Heart right ventricle (tissue), 16 donors: ENCODE measurements at places on chromosomes 1 and 21.

DNA sequence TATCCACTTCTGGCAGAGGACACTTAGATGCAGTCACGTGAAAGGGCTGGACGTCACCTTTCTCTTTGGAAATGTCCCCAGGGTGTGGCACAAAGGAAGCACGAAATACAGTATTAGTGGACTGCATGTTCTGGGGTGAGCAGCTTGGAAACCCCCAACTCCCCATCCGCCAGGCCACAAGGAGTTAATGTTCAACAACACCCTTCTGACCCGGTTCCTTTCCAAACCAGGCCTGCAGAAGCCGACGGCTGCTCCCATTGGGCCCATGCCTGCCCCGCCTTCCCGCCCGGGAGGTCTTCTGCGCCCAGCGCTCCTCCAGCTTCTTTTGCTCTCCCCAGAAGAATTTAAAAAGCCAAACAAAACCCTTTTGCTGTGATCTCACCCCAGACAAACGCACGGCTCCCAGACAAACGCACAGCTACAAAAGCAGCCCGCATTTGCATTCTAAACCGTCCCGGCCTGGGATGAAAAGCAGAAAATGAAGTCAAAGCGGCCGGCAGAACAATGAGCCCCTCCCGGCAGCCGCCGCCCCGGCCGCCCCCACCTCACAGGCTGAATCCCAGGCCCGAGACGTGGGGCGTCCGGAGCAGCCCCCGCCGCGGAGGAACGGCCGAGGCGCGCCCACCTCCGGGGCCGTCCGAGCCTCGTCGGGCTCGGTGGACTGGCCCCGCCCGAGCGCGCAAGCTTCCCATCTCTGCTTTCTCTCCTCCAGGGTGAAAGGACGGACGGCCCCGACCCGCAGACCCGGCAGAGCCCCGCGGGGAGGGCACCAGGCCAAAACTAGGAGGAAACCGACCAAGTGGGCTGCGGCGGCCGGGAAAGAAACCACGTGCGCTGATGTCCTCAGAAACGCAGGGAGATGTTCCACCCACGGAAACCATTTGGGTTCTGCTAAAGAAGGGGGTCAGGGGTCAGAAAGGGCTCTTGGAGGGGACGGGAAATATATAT, 101.9 kb downstream of the PLPP3 start:
- peak; percentile 73 for DNase-seq

DNA sequence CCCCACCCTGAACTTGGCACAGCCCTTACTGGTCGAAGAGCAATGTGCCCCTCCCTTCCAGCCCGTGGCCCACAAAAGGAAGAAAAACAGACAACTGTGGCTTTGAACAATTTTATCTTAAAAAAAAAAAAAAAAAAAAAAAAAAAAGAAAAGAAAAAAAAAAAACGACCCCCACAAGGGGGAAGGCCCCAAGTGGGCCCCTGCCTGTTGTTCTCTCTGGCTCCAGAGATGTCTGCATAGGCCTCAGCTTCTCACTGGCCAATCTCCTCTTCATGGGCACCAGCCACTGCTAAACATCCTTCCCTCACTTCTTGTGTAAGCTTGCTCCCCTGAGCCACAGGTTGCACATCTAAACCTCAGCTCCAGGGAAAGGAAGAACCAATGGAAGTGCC, 386 bp upstream of the TSTD1 start:
- no peak for DNase-seq

DNA sequence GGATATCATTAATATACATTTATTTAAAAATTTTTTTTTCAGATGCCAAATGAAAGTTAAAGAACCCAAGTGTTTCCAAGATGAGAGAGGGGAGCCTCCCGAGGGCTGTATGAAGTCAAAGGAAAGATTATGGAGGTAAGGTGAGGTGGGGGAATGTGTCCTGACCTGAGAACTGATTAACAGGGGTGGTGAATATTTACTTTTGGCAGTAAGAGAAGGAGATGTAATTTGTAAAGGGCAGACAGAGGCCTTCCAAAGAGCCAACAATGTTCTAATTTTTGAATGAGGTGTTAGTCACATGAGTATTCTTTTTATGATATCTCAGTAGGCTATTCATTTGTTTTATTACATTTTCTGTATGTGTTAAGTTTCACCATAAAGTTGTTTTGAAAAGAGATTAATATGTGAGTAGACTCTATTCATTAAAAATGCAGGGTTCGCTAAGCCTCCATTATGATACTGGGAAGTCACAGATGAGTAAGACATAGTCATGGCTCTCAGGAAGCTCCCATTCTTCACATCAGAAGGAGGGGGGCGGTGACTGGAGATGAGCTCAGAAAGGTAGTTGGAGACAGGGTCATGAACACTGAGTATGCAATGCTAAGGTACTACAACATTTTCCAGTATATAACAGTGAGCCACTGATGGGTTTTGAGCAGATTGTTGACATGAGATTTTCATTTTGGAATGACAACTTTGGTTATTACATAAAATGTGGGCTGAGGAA, 62.4 kb upstream of the TNFSF18 start:
- no peak for DNase-seq

DNA sequence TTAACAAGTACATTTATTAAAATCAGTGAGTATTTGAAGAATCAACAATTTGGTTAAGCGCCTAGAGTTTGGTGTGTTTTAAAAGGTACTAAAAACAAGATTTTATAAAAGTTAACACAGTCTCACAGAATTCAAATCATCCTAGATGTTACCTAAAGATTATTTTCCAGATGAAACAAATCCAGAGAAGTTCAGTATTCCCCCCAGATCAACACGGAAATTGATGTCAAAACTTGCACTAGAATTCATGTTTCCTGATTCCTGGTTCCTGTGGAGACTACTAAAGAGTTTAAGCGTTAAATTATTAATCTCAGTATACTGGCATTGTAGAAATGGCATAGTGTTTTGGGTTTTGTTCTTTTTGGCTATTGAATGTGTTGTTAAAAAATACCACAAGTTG, 1.4 kb downstream of the PTBP2 start:
- DNase-seq = no peak

DNA sequence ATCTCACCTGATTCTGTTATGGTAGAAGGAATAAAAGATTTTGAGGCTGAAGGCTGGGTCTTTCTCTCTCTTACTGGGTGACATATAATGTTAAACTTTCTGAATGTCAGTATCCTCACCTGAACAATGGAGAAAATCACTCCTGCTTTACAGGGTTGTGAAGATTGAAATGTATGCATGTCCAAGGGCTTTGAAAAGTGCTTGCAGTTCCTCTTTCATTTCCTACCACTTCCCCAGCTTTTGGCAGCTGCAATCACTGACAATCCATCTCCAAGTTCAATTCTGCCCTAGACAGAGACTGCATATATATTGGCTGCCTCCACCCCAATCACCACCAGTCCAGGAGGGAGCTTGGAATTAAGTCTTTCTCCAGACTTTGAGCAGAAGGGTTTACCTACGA, 39.8 kb downstream of the FAM78B start:
- DNase-seq = no peak

- no peak for DNase-seq
Measured at GRCh38 chr1:84776639-84777038, 86.4 kb upstream of the SSX2IP start.

DNA sequence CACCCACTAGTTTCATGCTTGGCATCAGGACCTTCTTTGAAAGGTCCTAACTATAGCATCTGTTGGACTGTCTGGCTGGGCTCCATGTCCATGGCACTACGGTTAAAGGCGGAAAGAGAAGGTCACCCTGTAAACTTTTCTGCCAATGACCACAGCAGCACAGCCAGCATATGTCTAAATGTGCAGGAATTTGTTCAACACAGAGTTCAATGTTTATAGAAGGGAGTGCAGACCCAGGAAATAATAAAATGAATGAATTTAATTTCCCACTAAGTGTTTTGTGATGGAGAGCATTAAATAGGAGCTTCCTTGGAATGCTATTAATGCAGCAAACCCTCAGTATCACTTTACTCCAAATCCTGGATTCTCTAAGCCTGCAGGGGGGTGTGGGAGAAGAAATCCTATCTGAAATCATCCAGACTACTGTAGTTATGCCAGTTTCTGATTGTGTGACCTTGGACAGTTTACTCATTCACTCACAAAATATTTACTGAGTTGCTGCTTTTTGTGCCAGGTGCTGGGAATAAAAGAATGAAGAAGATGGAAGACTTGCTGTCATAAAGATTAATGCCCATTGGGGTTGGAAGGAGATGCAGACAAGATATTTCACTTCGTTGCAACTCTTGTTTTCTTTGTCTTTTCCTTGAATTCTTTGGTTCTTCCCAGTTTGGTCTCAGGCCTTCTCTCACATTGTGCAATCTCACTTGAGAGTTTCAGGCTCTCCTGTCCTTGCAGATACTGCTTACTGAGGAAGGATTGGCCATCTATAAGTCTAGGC, 195.0 kb downstream of the ROR1 start:
- DNase-seq = peak; percentile 49

DNA sequence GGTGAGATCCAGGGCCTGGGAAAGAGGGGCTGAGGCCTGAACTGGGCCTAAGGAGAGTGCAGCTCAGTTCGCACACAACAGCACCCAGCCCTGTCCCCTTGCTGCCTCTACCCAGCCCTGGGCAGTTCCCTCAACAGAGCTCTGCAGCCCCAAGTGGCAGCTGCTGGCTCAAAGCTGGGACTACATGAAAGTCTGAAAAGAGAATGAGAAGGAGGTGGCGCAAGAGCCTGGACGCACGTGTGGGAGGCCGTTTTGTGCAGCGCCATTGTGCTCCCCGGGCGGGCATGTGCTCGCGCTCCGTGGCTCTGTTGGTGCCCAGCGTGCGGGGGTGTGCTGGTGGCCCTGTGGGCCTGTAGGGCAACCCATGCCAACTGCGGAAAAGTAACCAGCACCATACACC, 10.3 kb downstream of the GPR37L1 start:
- no peak for DNase-seq

DNA sequence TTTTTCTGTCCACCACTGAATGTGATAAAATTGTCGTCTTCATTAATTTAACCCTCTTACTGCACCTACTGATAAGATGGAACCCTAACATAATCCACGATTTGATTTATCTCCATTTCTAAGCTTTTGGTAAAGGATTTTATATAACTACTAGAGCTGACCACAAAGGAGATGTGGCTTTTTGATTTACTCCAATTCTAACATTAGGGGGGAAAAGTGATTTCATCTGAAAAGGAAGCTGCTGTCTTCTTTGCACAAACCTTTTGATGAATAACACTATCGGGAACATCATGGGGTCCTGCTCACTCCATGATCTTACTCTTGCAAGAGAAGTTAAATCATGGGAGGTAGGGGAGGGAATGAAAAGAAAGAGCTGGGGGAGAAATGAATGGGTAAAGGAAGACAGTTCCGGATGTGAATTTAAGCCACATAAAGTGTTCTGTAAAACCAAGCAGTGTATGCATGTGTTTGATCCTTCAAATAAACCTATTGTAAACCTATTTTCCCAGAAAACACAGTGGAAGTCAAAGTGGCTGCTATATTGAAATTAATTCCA, 161.8 kb downstream of the GABPA start:
- DNase-seq = no peak

DNA sequence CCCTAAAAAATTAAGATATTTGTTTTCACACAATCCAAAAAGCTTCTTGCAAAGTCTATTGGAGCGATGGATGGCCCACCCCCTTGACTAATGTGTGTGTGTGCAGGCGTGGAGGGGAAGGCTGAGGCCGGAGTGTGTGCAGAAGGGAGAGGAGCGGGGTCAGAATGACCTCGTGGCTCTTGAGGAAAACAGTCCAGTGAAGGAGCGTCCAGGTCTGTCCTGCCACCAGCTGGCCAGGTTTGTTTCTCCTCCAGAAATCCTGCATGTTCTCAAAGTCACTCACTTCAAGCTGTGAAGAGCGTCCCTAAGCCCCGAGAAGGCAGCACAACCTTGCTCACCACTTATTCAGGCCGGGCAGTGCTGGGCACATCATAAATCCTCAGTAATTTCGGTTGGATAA, 69.5 kb upstream of the SSX2IP start:
- DNase-seq = no peak

DNA sequence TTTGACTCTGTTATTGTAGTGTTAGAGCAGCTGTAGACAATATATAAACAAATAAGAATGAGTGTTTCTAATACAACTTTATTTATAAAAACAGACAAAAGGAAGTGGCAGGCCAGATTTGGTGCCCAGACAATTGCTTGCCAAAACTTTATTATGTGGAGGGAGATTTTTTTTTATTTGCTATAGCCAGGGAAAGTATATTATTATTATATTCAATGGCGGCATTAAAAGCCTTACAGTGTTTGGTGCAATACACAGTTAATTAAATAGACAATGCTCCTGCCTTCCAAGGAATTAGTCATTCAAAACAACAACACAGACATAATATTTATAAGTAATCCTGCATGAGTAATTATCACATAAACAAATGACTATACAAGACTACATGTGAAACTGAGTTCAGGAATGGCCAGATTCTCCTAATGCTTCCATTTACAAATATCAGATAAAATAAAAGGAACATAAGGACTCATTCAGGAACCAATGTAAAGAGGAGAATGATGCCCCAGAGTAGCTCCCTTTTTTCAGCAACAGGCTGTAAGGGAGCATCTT, 10.6 kb upstream of the RC3H1 start:
- DNase-seq = no peak

DNA sequence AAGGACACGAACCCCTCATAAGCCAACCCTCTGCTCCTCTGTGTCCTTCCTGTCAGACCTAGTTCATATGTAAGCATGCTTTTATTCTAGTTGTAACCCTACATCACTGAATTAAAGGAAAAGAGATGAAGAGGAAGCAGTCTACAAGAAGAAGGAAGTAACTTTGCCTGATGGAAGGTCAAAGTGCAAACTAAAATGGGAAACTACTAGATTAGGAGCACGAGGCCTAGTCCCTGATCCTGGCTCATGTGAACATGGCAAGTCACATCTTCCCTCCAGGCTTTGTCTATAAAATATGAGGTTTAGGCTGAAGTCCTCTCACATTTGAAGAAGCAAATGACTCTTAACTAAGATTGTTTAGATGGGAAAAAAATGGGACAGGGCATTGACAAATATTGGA, 13.2 kb downstream of the ZMYND12 start:
- DNase-seq = no peak

GRCh38 chr1:80218112-80218511, 1211.6 kb upstream of the ADGRL4 start:
- DNase-seq = no peak

DNA sequence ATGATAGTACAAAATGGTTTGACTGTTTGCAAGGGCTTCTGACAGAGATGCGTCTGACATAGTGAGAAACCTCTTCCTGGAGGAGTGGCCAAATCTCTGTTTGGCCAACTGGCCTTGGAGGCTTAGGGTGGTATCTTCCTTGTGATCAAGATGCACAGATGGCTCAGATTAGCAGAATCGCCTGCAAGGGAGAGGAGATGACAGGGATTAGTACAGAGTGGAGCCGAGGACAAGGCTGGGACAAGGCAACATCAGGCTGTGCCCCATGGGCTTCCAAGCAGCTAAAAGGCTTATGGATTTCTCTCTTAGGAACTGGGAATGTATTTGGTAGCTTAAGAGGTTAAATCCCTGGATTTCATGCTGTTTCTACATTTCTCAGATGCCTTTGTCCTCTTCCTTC, 379.1 kb downstream of the SIPA1L2 start:
- no peak for DNase-seq
